Retina (tissue), 1 donor: ENCODE measurements at places on chromosomes 5 and 9.

DNA sequence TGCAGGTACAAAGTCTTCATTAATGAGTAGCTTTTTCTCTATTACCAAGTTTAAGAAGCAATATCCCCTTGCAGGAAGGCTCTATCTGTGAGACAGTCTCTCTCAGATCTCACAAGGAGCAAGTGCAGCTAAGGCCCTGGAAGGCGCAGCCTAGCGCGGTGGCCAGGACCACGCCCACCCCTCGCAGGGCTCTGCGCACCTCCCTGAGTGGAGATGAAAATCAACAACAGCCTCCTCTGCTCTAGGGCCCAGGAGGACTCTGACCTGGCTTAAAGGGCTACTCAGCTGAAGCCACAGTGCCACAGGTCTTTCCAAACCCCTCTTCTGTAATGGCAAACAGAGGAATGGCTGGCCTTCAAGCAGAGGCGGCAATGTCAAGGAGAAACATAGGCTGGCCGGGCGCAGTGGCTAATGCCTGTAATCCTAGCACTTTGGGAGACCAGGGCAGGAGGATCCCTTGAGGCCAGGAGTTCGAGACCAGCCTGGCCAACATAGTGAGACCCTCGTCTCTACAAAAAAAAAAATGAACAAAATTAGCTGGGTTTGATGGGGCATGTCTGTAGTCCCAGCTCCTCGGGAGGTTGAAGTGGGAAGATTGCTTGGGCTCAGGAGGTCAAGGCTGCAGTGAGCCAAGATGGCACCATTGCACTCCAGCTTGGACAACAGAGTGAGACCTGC lies 11.9 kb downstream of the SEC16A start:
- DNase-seq = no peak

DNA sequence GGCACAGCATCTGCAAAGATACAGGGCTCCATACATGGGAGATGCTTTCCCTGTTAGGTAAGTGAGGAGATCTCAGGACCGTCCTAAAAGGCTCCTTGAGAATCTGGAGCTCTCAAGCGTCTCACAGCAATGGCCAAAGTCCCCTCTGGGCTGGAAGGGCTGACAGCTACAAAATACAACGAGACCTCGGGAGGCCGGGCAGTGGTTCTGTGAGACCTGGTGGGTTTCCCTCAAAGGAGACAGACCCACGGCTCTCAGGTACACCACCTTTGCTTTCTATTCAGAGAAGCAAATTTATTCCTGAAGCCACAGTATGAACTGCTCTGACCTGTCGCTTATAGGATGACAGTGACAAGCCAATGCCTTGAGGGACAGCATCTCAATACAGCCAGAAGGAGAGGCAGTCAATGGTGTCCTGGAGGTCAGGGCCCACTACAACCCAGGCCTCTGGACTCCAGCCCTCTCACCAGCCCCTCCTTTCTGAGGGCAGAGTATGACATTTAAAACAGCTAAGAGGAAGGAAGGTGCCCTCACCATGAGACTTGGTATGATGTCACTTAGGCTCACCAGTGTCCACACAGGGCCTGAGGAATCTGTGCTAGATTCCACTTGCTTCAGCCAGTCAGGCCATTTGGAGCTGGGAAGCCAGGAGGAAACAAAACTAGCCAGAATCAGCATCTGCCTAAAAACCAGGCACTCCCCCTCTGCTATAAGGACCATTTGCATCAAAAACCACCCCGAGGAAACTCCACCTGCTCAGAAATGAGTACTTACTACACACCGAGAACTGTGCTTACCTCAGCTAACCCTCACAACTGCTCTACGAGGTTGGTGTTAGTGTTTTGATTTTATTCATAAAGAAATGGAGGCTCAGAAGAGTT lies 86.5 kb upstream of the FSTL4 start:
- no peak for DNase-seq

DNA sequence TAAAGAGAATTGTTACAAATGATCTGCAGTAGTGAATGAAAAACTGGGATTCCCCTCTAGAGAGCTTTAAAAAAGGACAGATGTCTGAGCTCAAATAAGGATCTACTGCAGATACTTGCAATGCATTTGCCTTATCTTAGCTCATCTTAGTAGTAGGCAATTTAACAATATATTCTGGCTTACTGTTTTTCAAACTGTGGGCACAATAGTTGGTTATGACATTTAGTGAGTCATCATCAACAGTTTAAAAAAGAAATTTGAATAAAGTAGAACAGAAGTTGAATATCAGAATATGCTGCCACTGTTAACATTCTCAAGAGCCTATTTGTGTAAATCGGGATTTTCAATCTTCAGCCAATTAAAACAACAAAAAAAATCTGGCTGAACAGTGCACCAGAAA lies 6.7 kb upstream of the CAST start:
- no peak for DNase-seq

DNA sequence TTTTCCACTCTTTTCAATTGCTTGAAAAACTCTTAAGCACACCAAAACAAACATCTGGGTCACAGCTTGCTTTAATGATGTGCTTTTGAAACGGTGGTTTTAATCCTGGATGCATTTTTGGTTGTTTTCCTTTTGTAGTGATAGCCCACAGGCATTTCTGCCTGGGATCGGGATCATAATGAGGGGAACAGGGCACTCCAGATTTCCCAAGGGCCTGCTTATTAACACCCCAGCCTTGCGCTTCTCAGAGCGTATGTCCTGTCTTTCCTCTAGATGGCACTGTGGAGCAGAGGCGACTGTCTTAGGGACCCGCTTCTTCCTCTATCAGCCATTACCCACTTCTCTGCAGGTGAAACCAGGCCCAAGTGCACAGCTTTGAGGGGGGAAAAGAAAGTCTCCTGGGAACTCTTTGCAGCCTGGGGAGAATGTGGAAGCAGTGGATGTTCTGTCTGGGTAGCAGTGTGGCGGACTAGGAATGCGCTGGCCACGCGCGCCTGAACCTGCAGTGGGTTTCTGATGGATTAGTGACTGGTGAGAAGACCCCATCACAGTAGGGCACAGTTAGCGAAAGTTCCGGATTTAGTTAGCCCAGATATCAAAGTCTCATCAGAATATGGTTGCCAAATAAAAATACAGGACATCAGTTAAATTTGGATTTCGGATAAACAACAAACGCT lies 190.1 kb downstream of the GNA14 start:
- DNase-seq = peak; percentile 69

- DNase-seq = no peak
These were observed 101.2 kb downstream of the TTC39B start for GRCh38 chr9:15205632-15206420.

- DNase-seq = no peak
These were observed 20.5 kb downstream of the PTGES2 start for GRCh38 chr9:128106940-128107467.

DNA sequence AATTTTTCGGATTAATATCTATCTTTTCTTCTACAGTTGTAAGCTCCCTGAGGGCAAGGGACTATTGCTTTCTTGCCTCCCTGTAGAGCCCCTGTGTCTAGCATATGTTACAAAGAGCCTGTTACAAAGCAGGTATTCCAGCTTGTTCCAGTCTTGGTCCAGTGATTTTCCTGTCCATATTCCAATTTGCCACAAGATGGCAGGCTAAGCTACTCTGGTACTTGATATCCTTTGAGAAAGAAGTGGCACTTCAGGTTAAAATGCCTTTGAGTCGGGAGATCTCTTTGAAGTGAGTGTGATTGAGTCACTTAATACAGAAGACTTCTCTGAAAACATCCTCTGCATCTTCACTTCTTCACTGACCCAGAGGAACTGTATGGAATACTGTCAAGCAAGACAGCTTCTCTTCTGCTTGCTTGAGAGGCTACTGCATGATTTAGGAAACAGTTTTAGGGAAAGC lies 24.5 kb downstream of the CAVIN4 start:
- DNase-seq = peak; percentile 61

DNA sequence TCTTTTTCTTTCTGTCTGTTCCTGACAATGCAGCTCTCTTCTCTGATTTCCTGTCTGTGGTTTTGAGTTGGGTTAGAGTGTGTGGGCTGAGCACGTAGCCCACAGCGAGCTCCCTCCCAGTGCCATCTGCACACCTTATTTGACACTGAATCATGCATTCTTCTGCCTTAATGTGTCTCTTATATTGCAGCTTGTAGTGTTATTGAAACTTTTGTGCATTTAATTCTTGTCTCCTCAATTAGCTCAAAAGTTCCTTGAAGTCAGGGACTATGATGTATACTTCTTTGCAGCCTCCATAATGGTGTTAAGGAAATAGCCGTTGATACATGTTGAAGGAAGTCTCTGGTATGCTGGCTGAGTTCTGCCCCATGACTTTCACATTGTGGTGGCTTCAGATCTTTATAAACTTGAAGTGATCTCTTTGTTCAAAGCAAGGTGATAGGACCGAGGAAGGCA lies 576.2 kb upstream of the CLINT1 start:
- DNase-seq = no peak

- DNase-seq = no peak
These were observed 43.3 kb downstream of the TMC1 start for GRCh38 chr9:72564479-72565281.

- DNase-seq = no peak
These were observed 158.0 kb downstream of the SMARCA2 start for GRCh38 chr9:2173170-2173569.

DNA sequence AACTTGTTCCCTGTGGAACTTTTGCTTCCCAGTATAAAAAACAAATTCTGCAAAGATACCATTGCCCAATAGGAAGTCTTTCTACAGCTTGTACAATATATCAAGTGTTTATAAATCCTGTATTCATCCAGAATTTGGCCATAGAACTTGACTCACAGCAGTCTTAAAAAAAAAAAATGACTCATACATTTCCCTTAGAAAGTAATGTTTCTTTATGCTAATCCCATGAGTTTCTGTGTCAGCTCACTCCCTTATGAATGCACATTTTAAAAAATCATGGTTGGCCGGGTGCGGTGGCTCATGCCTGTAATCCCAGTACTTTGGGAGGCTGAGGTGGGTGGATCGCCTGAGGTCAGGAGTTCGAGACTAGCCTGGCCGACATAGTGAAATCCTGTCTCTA lies 89.3 kb upstream of the DMRT1 start:
- DNase-seq = no peak

DNA sequence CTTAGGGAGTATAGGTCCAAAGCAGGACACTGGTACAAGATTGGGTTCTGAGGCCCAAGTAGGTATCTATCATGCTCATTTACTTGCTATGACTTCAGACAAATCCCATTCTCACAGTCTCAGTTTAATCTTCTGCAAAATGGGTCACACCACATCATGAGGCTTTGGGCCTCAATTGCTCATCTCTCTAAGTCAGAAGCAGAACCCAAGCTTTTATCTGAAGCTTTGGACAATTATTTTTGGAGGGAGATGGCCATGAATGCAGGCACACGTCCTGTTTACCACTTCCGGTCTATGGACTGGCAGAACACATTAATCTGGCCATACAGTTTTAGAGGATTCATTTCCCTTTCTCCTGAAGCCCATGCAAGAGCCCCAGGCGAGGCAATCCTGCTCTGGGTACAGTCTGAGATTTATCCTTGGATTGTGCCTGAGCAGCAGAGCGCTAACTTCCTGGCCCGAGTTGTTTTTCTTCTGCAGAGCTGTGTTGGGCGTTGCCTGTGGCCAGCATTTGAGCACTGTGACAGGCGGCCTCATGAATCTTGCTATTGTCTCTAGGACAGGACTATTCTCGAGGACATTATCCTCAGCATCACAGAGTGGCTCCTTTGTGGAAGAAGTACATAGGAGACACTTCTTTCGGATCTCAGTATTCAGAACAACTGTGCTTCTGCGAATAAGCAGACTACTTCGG lies 16.1 kb downstream of the SLC22A4 start:
- no peak for DNase-seq

DNA sequence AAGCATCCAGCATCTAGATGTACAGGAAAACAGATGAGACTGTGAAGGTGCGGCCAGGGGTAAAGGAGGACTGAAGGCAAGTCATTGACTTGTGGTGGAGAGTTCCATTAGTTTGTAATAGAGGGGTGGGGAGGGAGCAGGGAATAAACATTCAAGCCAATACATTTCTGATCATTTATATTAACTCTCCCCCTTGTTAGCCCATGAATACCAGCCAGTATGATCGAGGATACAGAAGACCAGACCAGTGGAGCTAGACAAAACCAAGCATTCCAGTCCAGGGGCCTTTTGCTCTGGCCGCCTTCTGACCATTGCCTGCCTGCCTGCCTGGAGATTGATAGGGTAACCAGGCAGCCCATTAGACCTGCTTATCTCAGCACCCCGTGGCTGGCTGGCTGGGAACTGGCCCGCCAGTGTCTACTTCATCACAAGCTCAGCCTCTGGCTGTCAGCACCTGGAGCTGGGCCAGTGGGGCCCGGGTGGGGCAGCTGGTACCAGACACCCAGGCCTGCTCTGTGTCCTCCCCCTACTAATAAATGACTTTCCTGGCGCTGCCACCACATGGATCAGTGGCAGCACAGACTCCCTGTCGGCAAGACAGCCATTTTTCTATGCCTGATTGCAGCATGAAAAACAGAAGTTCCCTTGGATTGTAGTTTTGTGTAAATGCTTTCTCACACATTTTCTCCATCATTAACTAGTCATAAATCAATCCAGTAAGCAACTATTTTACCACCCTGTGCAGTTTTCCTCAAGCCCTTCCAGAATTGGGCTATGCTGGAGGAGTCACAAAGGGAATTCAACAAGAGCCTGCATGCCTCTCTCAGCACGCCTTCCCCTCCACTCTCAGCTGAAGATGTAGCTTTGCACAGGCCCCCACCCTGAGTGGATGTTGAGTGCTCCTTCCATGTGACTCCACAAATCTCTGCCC lies 181.3 kb downstream of the SNCAIP start:
- DNase-seq = no peak

GRCh38 chr5:147509041-147509709 lies 693 bp downstream of the DPYSL3 start:
- peak; percentile 70 for DNase-seq

- no peak for DNase-seq
These were observed 329.5 kb downstream of the DEPDC1B start for GRCh38 chr5:60370508-60370907.

GRCh38 chr5:90344689-90345088 lies 64.9 kb downstream of the CETN3 start:
- no peak for DNase-seq

- no peak for DNase-seq
These were observed 138.9 kb downstream of the GADD45G start for GRCh38 chr9:89743573-89744254.

DNA sequence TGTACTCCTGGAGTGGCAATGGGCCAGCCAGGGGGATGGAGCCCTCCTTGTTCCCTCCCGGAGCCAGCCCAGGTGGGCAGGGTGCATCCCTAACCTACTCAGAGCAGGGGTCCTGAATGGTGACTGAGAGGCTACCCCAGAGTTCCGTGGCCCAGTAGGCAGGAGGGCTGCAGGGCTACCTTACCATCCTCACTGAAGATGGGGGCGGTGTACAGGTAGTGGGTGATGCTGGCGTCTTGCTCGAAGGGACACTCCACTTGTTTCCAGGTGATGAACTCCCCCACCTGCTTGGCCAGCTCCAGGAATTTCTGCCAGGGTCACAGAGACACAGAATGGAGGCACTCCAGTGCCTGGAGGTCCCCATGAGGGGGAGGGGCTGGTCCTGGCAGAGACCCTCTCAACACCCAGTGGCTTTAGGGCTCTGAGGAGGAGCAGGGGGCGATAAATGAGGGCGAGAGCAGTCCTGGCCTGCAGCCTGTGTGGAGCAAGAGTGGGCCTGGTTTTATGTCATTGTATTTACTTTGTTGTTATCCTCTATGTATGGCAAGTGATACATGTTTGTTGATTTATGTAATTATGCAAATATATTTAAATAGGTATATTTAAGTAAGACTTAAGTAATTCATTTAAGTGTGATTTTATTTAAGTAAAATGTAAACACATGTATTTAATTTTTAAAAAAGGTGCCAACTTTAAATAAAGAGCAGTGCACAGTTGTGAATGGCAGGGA lies 39.9 kb upstream of the RNF130 start:
- DNase-seq = no peak
